Foreskin fibroblast (primary cell): ENCODE measurements at places on chromosomes 1 and 21.

DNA sequence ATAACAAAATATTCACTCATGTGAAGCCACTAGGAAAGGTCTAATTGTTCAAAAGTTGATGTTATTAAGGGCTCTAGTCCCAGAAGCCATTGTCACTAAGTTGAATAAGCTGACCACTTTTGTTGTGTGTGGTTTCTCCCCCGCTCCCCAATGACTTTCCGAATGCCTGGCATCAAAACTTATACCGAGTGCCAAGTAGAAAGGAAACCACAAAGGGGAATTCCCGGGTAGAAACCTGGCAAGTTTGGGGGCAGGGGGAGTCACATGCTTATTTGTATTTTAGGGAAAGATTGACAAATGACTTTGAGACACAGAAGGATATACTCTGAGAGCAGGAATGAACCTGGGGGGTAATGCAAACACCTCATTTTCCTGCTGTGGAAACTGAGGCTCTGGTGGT lies 154.1 kb downstream of the TGFBR3 start:
- no peak for DNase-seq

DNA sequence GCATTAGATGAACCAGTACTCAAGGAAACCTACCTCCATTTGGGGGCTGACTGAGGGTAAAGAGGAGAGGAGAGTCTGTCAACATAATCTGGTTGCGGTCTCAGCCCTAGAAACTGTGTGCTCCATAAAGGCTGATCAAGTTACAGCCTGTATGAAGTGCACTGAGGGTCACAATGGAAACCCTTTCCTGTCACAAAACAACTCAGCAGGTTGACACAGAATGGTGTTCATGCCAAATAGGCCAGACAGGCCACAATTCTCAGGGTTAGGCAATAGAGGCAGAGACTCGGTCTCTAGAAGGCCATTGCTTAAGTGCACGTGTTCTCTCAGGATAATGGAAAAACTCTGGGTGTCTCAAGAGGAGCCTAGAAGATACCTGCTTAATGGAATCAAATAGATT lies 4.1 kb upstream of the ANKRD35 start:
- DNase-seq, result no peak

- DNase-seq, result no peak
Observed at GRCh38 chr21:36321325-36322082, 1.5 kb downstream of the MORC3 start.

DNA sequence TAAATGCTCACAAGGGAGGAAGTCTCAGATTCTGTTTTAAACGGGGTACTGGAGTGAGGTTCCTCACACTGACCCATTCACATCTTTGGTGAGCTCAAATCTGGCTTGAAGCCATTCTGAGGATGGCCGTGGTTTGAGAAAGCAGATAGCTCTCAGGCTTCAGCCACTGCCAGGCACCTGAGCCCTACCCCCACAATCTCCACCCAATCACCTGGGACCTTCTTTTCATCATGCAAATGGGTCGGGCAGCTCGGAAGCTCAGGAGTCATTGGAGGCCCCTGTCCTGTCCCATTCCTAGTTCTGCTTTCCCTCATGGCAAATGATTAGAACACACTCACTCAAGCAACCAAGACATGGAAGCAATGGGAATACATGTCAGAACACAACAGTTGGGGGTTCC lies 141.4 kb upstream of the ETS2 start:
- DNase-seq, result no peak

DNA sequence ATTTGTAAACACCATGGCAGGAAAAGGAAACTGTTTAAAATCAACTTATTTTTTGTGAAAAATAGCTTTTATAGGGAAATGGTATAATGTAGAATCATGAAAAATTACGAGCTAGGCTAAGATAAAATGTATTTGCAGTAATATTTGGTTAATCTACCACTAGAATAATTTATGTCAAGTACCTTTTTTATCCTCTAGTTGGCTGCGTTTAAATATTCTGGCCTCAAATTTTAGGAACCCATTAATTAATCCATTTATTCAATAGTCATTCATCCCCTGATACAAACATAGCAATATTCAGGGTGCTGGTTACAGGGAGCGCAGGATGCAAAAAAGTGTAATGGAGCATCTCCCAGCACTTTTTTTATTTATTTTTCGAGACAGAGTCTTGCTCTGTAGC lies 8.6 kb upstream of the IER5 start:
- DNase-seq, result no peak

GRCh38 chr21:21851657-21852056 lies 853.4 kb downstream of the NCAM2 start:
- DNase-seq, result peak; percentile 1
